ENCODE measurements at places on chromosomes 7 and 10. TPM values are rescaled to one million over a fixed set of nuclear protein-coding genes. Genes with fewer than 3 reads are reported as not detected.

Gene SEC24C
- 64.0 TPM for total RNA-seq

Gene LBX1
- total RNA-seq, result not detected

Gene FZD1
- total RNA-seq, result 17.9 TPM

Gene TRPV5
- total RNA-seq, result not detected

Gene AKR1B15
- total RNA-seq, result not detected

Gene AMZ1
- total RNA-seq, result 8.4 TPM

Gene TAS2R41
- 0.54 TPM for total RNA-seq

Gene ASB15
- total RNA-seq, result not detected

Gene LRRC61
- total RNA-seq, result 17.5 TPM

Gene MARVELD1
- 32.1 TPM for total RNA-seq

Gene ZNF273
- total RNA-seq, result 3.2 TPM

Gene TSPAN12
- 28.0 TPM for total RNA-seq

Gene ZNF425
- total RNA-seq, result 1.4 TPM

Gene LIPF
- total RNA-seq, result not detected

Gene MAGI2
- 7.9 TPM for total RNA-seq

Gene OR6V1
- total RNA-seq, result not detected

Gene ACTL6B
- total RNA-seq, result not detected

Gene ANK3
- 193 TPM for total RNA-seq

Gene ZWINT
- 2.1 TPM for total RNA-seq

Gene ASB4
- total RNA-seq, result not detected

Gene OR2A5
- not detected for total RNA-seq

Gene COL28A1
- 4.3 TPM for total RNA-seq

Gene CFAP69
- total RNA-seq, result 6.5 TPM

Gene KLF14
- total RNA-seq, result 0.20 TPM

Gene HDAC9
- total RNA-seq, result 8.4 TPM

Gene CDK14
- 43.2 TPM for total RNA-seq

Gene MUC3A
- total RNA-seq, result 3.1 TPM

Gene COBL
- total RNA-seq, result 32.0 TPM

Gene MINDY4
- total RNA-seq, result 20.2 TPM

Gene NME8
- 6.3 TPM for total RNA-seq

Gene GTF2IRD1
- total RNA-seq, result 32.3 TPM

Gene NODAL
- total RNA-seq, result not detected

Gene CRYGN
- total RNA-seq, result not detected

Gene NKX1-2
- not detected for total RNA-seq

Gene TAS2R3
- total RNA-seq, result 1.5 TPM

Gene LRCH4
- total RNA-seq, result 122 TPM

Gene AKR1C4
- total RNA-seq, result not detected

Gene CHRM2
- total RNA-seq, result 1.3 TPM

Gene GLI3
- 15.2 TPM for total RNA-seq

Gene NUTM2D
- total RNA-seq, result 13.8 TPM

Gene MRPS24
- 31.4 TPM for total RNA-seq

Gene TEX47
- total RNA-seq, result not detected

Gene GAD2
- total RNA-seq, result not detected
